ENCODE measurements at places on chromosomes 12 and 14.

DNA sequence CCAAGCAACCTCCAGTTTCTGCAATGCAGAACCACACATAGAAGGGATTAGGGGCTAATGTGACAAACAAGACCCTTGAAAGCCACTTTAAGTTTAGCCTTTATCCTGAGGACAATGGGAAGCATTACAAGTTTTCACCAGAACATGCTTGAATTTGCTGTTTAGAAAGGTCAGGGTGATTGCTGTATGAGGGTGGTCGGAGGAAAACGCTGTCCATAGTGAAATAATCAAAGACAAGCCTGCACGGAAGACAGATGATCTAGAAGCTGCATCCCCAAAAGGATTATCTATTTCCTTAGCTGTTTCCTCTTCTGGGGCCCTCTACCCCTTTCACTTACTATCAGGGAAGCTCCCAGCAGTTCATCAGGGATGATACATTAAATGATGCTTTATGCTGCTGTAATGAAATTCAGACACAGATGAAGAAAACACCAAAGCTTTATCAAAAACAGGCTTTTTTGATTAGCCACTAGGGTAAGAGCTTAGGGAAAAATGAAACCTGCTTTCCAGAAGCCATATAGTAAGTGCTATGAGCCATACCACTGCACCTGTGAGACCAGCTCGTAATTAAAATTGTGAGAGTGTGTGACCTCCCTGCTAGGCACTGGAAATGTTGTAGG is 6.5 kb downstream of the HAL start:
- DNase-seq: no peak

- no peak for DNase-seq
Observed at GRCh38 chr12:93181409-93181965, 196.2 kb upstream of the NUDT4 start.

DNA sequence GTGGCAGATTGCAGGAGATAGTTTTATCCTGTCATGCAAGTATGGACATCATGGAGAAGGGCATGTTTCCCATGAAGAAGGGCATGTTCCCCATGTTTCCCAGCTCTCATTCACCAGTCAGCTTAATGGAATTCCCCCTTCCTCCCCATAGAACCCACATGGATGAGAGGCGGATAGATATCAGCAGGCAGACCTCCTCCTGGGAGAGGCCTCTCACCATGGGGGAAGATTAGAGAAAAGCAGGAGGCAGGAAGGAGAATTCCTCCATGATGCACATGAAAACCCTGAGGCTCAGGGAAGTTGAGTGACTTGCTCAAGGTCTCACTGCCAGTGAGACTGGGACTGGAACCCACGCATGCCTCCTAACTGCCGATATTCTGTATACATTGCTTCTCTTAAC is 92.9 kb upstream of the FOXN3 start:
- DNase-seq: no peak

GRCh38 chr14:101020834-101021370 is 117.4 kb upstream of the RTL1 start:
- DNase-seq: no peak

GRCh38 chr12:72025524-72025923 is 86.9 kb downstream of the TPH2 start:
- DNase-seq: no peak

- DNase-seq: no peak
Observed at GRCh38 chr12:67540920-67541624, 107.5 kb upstream of the DYRK2 start.

GRCh38 chr14:25677111-25677510 is 627.2 kb upstream of the STXBP6 start:
- DNase-seq: no peak

- no peak for DNase-seq
Observed at GRCh38 chr14:61484826-61485584, 163.6 kb downstream of the PRKCH start.

All from stimulated activated CD4-positive, alpha-beta T cell treated with anti-CD3 and anti-CD28 coated beads, Interleukin-1b, Interleukin-23, amount 100 ng/mL, for 48 hours (primary cell).